ENCODE measurements at places on chromosomes 1 and 21. TPM values are rescaled to one million over a fixed set of nuclear protein-coding genes. Genes with fewer than 3 reads are reported as not detected.

DNA sequence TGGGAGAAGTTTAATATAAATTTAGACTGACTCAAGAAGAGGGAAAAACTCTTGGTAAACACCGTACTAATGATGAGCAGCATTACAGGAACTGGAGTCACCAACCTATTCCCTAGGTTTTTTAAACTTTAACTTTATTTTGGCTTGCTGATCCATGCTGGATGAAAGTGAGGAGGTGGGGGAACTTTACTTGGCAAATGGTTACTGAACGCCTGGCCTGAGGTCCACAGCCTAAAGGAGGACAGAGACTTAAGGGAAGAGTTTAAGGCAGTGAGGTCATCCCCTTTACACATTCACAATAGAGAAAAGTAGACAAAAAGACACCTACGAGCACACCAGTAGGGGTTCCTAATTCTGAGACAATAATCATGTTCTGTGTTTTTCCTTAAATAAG lies 25.6 kb upstream of the A3GALT2 start:
- H3K4me3 ChIP-seq: peak overlapping the region; percentile 94
- H3K27me3 ChIP-seq: no peaks in the 10 kb centered on the region
- H3K36me3 ChIP-seq: peaks cover 6% of the 10 kb centered on the region
- H3K4me1 ChIP-seq: peaks cover 63% of the 10 kb centered on the region
- no peak for DNase-seq
- H3K27ac ChIP-seq: peak overlapping the region; percentile 89

DNA sequence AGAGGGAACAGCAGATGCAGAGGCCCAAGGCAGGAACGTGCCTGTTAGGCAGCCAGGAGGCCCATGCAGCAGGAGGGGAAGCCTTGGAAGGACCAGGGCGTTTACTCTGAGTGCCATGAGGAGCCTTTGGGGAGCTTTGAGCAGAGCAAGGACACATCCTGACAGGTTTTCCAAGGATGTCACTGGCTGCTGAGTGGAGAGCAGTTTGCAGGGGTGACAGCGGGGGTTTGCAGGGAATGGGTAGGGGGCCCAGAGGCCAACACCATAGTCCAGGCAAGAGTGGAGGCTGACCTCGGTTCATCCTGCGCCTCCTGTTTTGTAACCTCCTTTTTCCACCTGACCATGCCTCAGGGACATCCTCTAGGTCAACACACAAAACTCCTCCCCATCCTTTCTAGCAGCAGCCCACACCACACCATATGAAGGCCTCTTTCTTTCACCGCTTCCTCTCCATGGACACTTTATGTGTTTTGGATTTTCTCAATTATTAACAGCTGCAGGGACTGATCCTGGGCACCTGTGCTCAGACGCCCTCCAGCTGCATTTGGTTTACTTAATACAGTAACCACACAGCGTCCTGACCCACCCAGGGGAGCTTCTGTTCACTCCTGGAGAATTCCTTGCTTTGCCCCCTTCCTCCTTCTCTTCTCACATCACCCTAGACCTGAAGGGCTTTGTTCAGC lies 528.5 kb downstream of the MATN1 start:
- H3K4me3 ChIP-seq: no peak overlapping the region
- H3K4me1 ChIP-seq: no peaks in the 10 kb centered on the region
- H3K36me3 ChIP-seq: no peaks in the 10 kb centered on the region
- H3K27ac ChIP-seq: no peak overlapping the region
- no peaks in the 10 kb centered on the region for H3K27me3 ChIP-seq
- DNase-seq: no peak

GRCh38 chr1:20477348-20478056 lies 8.5 kb downstream of the CAMK2N1 start:
- H3K4me3 ChIP-seq: no peak overlapping the region
- H3K27ac ChIP-seq: no peak overlapping the region
- peaks cover 85% of the 10 kb centered on the region for H3K27me3 ChIP-seq
- H3K4me1 ChIP-seq: no peaks in the 10 kb centered on the region
- H3K36me3 ChIP-seq: no peaks in the 10 kb centered on the region

GRCh38 chr1:2156866-2157265 lies 37.7 kb downstream of the FAAP20 start:
- no peaks in the 10 kb centered on the region for H3K36me3 ChIP-seq
- H3K27me3 ChIP-seq: no peaks in the 10 kb centered on the region
- no peak overlapping the region for H3K4me3 ChIP-seq
- no peaks in the 10 kb centered on the region for H3K4me1 ChIP-seq
- DNase-seq: no peak

DNA sequence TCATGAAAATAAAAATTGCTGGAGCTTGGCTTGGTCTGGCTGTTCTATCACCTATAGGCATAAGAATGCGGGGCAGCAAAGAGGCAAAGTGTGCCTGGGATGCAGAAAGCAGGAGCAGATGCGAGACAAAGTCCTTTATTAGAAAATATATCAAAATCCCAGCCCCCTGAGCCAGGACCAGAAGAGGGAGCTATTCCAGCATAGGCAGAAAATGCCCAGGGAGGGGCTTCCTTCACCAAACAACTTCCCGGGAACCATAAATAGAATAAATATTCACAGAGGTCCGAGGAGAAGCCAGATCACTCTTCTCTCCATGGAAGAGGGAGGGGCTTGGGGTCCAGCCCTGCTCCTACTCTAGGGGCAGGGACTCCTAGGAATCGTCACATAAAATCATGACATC lies 5.0 kb downstream of the PPOX start:
- H3K4me3 ChIP-seq: no peak overlapping the region
- H3K36me3 ChIP-seq: peaks cover 56% of the 10 kb centered on the region
- no peak overlapping the region for H3K27ac ChIP-seq
- no peaks in the 10 kb centered on the region for H3K27me3 ChIP-seq
- H3K4me1 ChIP-seq: peaks cover under 1% of the 10 kb centered on the region

GRCh38 chr1:164891615-164892014 lies 332.6 kb downstream of the PBX1 start:
- H3K27ac ChIP-seq: no peak overlapping the region
- DNase-seq: no peak
- H3K4me3 ChIP-seq: no peak overlapping the region
- no peaks in the 10 kb centered on the region for H3K4me1 ChIP-seq
- no peaks in the 10 kb centered on the region for H3K27me3 ChIP-seq

DNA sequence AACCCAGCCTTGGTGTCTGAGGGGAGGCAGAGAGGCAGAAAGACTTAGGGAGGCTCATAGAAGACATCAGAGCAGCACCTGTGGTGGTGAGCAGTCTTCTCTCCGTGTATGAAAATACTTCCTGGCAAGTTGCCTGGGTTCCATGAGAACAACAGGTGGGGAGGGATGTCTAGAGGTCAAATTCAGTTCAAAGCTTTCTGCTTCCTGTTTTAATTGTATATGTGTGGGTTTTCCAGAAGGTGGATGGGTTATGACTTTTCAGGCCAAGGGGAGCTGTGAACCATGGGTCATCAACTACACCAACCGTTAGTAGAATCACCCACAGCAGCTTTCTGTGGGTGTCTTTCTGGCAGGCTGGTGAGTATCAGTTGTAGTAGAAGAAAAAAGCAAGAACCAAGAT lies 4.1 kb upstream of the FCRL2 start:
- H3K27ac ChIP-seq: no peak overlapping the region
- H3K36me3 ChIP-seq: no peaks in the 10 kb centered on the region
- no peaks in the 10 kb centered on the region for H3K27me3 ChIP-seq
- no peak for DNase-seq
- no peak overlapping the region for H3K4me3 ChIP-seq

DNA sequence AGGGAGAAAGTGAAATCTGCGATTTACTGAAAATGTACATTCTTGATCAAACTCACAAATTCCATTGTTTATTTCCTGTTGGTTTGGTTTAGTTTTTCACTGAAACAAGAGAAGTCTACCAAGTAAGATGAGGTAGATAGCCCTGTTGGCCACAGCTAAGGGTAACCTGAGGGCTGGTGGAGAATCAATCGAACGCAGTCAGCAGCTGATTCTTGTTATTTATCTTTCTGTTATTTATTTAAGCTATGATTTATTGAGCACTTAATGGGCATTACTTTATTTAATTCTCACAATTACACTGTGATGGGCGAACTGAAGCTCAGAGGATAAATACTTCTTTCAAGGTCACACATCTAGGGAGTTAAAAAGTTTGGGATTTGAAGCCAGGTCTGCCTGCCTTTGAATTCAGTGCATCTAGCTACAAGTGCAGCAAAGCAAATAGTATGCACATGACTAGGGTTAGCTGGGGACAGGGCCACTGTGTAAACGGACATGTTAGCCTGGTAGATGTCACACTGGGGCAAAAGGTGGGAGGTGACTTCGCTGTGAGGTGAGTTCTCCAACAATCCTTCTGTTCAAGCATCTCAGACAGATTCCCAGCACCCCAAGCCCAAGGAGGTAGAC lies 106.5 kb upstream of the GADD45A start:
- H3K4me1 ChIP-seq: no peaks in the 10 kb centered on the region
- no peak for DNase-seq
- H3K27ac ChIP-seq: no peak overlapping the region

GRCh38 chr1:195717651-195718050 lies 890.6 kb downstream of the KCNT2 start:
- H3K36me3 ChIP-seq: no peaks in the 10 kb centered on the region
- H3K4me1 ChIP-seq: peaks cover 9% of the 10 kb centered on the region
- no peaks in the 10 kb centered on the region for H3K27me3 ChIP-seq
- peak; percentile 24 for DNase-seq

- H3K27me3 ChIP-seq: no peaks in the 10 kb centered on the region
- H3K36me3 ChIP-seq: no peaks in the 10 kb centered on the region
- DNase-seq: no peak
- H3K4me1 ChIP-seq: no peaks in the 10 kb centered on the region
Observed at GRCh38 chr1:53069663-53070327, 7.8 kb downstream of the PODN start.

- no peak overlapping the region for H3K4me3 ChIP-seq
- H3K27ac ChIP-seq: no peak overlapping the region
- no peaks in the 10 kb centered on the region for H3K36me3 ChIP-seq
- DNase-seq: no peak
Observed at GRCh38 chr21:35637431-35637830, 422.9 kb downstream of the SETD4 start.

- no peaks in the 10 kb centered on the region for H3K36me3 ChIP-seq
- H3K4me3 ChIP-seq: no peak overlapping the region
- no peaks in the 10 kb centered on the region for H3K4me1 ChIP-seq
- DNase-seq: no peak
Observed at GRCh38 chr1:245177071-245177900, 22.5 kb downstream of the KIF26B start.

GRCh38 chr1:226626577-226626956 lies 78.0 kb downstream of the STUM start:
- DNase-seq: peak; percentile 79
- H3K27ac ChIP-seq: no peak overlapping the region
- H3K27me3 ChIP-seq: no peaks in the 10 kb centered on the region
- H3K4me1 ChIP-seq: no peaks in the 10 kb centered on the region

GRCh38 chr1:26546819-26547218 lies 17.3 kb downstream of the RPS6KA1 start:
- no peak for DNase-seq
- no peaks in the 10 kb centered on the region for H3K27me3 ChIP-seq
- no peaks in the 10 kb centered on the region for H3K4me1 ChIP-seq
- H3K36me3 ChIP-seq: no peaks in the 10 kb centered on the region
- H3K4me3 ChIP-seq: no peak overlapping the region
- H3K27ac ChIP-seq: no peak overlapping the region

- no peaks in the 10 kb centered on the region for H3K4me1 ChIP-seq
- H3K27ac ChIP-seq: no peak overlapping the region
- H3K4me3 ChIP-seq: no peak overlapping the region
- no peaks in the 10 kb centered on the region for H3K36me3 ChIP-seq
Observed at GRCh38 chr1:182198006-182198605, 136.6 kb upstream of the ZNF648 start.

- no peak overlapping the region for H3K4me3 ChIP-seq
- peaks cover 75% of the 10 kb centered on the region for H3K27me3 ChIP-seq
- DNase-seq: no peak
- H3K4me1 ChIP-seq: no peaks in the 10 kb centered on the region
Observed at GRCh38 chr1:94245747-94246438, 8.5 kb upstream of the ARHGAP29 start.

The ADAM30 gene
- total RNA-seq: not detected

The SDC3 gene
- 7.7 TPM for total RNA-seq

The PRRX1 gene
- total RNA-seq: 5.6 TPM

The LCE1C gene
- not detected for total RNA-seq

The TCHHL1 gene
- not detected for total RNA-seq

The S100A11 gene
- total RNA-seq: 151 TPM

The DMRTA2 gene
- total RNA-seq: 0.28 TPM

The PTPN22 gene
- total RNA-seq: 0.26 TPM
